ENCODE measurements at places on chromosomes 7 and 10.

DNA sequence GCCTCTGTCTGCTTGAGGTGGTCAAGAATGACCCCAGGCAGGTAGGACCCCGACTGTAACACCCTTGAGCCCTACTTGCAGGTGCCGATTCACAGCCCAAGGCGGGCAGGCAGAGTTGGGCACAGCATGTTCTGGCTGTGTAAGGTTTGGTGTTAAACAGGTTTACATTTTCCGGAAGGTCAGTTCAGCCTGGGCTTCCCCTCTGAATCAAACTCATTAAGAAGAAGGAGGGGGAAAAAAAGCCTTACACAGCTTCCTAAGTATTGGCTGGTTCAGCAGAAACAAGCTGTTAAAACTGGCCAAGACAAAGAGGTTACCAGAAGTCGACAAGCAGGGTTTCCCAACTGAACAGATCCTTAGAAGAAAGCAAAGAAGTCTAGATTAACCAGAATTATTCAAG is 132.7 kb downstream of the PRPF18 start:
- DNase-seq = no peak

GRCh38 chr10:22816298-22816653 is 101.9 kb upstream of the PIP4K2A start:
- peak; percentile 91 for DNase-seq

DNA sequence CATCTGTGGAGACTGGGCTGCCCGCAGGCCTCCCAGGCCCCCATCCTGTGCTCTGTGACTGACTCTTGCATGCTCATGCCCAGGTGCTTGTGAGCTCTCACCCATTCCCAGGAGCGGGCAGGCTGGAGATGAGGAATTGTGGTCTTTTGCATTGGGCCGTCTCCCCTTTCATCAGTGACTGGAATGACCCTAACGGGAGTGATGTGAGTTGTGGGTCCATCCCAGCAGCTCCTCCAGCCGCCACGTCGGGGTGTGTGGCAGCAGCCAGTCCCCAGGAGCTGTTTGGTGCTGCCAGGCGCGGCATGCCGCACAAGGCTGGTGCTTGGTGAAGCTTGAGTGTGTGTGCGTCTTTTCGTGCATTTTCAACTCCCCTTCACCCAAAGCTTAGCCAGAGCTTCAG is 164.2 kb downstream of the ACTR3B start:
- DNase-seq = no peak

- DNase-seq = no peak
Measured at GRCh38 chr7:2688409-2689342, 674 bp downstream of the AMZ1 start.

DNA sequence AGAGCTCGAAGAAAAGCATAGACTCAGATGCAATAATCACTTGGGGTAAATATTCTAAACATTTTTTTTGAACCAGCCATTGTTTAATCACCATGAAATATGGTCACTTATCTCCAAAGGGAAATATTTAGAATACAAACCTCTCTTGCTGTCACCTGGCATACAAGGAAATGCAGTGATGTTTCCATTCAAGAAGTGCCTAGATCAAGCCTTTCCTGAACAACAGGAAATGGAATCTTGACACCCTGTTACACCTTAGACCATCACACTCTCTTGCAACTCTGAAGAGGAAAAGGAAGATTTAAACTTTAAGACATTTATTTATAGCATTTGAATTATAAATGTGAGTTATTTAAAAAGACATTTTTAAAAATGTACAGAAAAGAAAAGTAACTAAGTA is 263.0 kb upstream of the BMPER start:
- DNase-seq = no peak

GRCh38 chr7:99120501-99120900 is 23.4 kb downstream of the SMURF1 start:
- peak; percentile 57 for DNase-seq

DNA sequence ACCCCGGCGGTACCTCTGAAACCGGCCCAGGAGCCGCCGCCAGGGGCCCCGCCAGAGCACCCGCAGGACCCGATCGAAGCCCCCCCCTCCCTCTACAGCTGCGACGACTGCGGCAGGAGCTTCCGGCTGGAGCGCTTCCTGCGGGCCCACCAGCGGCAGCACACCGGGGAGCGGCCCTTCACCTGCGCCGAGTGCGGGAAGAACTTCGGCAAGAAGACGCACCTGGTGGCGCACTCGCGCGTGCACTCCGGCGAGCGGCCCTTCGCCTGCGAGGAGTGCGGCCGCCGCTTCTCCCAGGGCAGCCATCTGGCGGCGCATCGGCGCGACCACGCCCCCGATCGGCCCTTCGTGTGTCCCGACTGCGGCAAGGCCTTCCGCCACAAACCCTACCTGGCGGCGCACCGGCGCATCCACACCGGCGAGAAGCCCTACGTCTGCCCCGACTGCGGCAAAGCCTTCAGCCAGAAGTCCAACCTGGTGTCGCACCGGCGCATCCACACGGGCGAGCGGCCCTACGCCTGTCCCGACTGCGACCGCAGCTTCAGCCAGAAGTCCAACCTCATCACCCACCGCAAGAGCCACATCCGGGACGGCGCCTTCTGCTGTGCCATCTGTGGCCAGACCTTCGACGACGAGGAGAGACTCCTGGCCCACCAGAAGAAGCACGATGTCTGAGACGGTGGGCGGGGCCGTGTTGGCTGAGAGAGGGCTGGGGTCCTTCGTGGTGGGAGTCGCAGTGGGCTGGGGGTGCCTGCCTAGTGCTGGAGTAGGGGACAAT is 3.8 kb downstream of the REPIN1 start:
- no peak for DNase-seq

DNA sequence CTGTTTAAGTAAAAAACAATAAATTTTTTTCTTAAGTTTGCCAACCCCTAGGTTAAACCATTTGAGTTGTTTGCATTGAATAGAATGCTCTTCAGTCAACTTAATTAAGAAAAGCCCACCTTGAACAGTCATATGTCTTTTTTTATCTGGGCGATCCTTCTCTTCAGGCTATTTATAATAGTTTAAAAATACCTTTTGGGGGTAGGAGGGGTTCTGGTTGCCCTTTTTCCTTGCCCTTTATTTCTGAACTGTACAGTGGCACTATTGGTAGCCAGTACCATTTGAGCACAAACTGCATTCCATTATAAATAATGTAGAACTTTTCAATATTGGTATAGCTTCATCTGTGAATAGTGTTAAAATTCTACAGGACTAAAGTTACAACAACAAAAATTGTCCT is 13.1 kb downstream of the CALU start:
- DNase-seq = no peak

- no peak for DNase-seq
Measured at GRCh38 chr10:30430544-30431298, 3.3 kb upstream of the MAP3K8 start.

DNA sequence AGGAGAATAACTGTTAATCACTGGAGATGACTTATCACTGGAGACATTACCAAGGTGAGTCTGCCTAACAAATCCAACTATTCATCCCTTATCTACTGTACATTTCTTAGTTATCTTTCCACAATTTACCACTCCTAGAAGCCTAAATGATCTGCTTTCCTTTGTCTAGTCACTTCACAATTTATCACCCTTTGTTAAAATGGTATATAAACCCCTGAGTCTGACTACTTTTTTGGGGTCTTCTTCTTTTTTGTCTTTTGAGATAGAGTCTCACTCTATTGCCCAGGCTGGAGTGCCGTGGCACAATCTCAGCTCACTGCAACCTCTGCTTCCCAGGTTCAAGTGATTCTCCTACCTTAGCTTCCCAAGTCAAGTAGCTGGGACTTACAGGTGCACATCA is 66.0 kb upstream of the SEPHS1 start:
- DNase-seq = no peak

- DNase-seq = peak; percentile 86
Measured at GRCh38 chr10:20767028-20767427, 130.1 kb downstream of the NEBL start.

GRCh38 chr10:132283604-132284382 is 24.0 kb downstream of the STK32C start:
- DNase-seq = no peak

- peak; percentile 62 for DNase-seq
Measured at GRCh38 chr7:43302211-43302711, 189.8 kb downstream of the HECW1 start.

GRCh38 chr10:70186090-70186489 is 15.8 kb upstream of the SAR1A start:
- no peak for DNase-seq

GRCh38 chr7:74115326-74115725 is 31.7 kb downstream of the LIMK1 start:
- DNase-seq = no peak

- DNase-seq = no peak
Measured at GRCh38 chr10:88659725-88660597, 4.3 kb upstream of the LIPF start.

DNA sequence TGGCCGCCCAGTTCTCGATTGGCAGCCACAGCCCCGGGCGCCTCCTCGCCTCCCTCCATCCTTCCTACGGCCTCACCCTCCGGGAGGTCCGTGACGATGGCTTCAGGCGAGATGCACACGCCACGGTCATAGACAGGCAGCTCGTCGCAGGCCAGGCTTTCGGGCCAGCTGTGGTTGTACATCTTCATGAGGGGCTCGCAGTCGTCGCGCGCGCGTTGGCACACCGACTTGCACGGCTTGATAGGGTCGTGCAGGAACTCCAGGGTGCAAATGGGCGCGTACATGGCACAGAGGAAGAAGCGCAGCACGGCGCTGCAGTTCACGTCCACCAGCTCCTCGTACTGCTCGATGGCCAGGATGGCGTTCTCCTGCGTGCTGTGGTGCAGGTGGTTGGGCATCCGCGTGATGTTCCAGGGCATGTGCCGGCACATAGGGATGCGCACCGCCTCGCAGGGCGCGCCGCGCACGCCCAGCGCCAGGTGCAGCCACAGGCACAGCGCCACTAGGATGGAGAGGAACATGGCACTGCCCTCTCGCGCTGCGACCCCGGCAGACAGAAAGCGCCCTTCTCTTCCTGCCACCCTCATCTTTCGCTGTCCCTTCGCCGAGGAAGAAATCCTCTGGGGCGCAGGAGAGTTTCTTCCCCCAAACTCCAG is 472 bp downstream of the SFRP4 start:
- DNase-seq = no peak

GRCh38 chr7:5478568-5479430 is 55.2 kb upstream of the TNRC18 start:
- DNase-seq = peak; percentile 82

DNA sequence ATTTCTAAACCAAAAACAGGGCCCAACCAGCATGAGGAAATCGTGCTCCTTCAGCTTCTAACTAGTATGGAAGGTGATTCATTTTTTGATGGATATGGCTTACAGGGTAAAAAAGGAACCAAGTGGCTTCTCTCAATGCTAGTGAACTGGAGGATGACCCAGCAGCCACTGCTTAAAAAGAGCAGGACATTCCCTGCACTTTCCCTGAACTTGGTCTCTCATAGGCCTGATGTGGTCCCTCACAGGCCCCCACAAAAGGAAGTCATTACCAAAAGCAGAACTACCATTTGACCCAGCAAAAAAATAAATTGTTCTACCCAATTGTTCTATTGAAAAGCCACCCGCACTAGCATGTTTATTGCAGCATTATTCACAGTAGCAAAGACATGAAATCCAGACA is 188.8 kb downstream of the CALN1 start:
- no peak for DNase-seq

DNA sequence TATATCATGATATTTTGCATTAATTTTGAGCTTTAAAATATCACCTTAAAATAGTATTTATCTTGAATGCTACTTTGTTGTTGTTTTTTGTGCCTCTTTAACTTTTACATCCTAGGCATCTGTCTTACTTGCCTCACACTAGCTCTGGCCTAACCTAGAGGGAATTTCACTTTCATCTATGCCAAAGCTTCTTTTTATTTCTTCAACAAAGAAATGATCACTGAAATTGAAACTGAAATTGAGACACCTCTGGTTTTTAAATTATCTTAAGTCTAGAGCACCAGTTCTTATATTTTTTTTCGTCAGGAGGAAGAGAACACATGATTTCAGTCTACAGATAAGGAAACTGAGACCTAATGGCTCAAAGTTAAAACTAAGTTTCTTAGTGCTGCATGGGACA is 3.5 kb upstream of the SCIN start:
- DNase-seq = no peak

DNA sequence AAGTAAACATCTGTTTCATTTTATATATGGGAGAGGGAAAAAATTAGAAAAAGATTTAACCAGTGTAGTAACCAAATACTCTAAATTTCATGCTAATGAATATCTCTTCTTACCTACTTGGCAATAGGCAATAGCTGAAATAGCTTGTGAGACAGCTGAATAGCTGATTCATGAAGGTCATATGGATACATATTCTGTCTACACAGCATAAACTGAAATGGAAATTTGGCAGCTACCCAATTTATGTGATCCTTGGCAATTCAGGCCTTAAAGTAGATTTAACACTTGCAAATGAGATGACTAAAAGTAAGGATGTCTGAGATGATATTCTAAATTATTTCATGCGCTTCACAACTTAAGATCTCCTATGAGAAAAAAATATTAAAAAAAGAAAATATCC is 261.2 kb upstream of the SEMA3A start:
- peak; percentile 53 for DNase-seq

DNA sequence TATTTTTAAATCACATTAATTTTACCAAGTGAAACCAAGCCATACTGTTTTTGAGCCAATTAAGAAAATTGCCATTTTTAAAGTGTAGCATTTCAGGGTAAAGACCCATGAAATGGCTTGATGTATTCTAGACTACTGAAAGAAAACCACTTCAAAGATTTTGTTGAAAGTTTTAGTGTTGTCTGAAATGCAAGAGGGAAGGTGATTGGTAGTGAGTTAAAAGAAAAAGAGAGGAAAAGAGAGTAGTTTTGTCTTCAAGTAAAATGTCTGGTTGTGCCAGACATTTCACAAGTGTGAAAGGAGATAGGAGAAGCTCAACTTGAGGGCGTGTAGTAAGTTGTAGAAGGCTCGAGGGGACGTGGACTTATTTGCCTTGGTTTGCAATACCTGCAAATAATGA is 41.6 kb downstream of the CALML5 start:
- no peak for DNase-seq

DNA sequence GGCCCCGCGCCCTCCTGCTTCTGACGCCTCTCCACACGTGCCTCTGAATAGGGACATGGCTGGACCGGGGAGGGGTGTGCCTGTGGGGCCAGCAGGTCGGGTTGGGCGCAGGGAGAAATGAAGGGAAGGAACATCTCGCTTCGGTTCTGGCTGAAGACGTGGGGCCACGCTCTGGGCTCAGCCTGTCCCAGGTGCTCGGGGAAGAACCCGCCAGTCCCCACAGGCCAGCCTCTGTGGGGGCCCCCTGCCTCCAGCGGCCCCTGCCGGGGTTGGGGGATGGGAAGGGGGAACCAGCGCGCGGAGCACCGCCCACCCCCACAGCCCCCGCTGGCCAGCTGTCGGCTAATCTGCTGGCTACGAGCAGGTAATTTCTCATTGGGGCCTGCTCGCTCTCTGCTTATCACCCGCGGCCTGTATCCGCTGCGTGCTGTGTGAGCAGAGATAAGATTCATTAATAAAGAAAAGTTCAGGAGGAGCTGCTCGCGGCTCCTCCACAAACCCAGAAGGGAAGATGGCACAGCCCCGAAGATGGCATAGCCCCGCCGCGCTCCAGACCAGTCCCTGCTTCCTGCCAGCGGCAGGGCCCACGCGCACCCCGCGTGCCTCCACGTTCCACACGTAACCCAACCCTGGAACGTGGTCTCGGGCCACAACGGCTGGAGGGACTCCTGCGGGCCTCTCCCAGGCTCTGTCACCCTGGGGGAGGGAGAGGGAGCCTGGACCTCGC is 186.2 kb downstream of the ELFN1 start:
- DNase-seq = no peak

GRCh38 chr7:54802841-54803240 is 43.8 kb upstream of the SEC61G start:
- peak; percentile 27 for DNase-seq

- no peak for DNase-seq
Measured at GRCh38 chr7:150858236-150859197, 6.2 kb downstream of the AOC1 start.

All from fibroblast of upper back skin (primary cell).